CMK (cell line): ENCODE measurements at places on chromosomes 4 and X.

- no peak for DNase-seq
Measured at GRCh38 chrX:3711331-3711917, 2.0 kb downstream of the PRKX start.

GRCh38 chr4:6239486-6239885, 30.2 kb upstream of the WFS1 start:
- no peak for DNase-seq

- DNase-seq: no peak
Measured at GRCh38 chr4:77734928-77735327, 84.2 kb downstream of the CNOT6L start.

DNA sequence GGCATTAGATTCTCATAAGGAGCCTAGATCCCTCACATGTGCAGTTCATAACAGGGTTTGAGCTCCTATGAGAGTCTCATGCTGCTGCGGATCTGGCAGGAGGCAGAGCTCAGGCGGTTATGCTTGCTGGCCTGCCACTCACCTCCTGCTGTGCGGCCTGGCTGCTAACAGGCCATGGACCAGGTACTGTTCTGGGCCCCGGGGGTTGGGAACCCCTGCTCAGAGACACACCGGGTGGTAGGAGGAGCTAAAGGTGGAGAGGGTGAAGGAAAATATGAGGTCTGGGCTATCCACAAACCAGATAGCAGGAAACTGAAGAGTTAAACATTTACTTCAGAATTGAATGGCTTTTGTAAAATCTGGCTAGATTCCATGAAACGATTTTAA, 5.9 kb upstream of the F11 start:
- no peak for DNase-seq

- DNase-seq: peak; percentile 8
Measured at GRCh38 chr4:128177498-128177897, 110.1 kb downstream of the PGRMC2 start.

DNA sequence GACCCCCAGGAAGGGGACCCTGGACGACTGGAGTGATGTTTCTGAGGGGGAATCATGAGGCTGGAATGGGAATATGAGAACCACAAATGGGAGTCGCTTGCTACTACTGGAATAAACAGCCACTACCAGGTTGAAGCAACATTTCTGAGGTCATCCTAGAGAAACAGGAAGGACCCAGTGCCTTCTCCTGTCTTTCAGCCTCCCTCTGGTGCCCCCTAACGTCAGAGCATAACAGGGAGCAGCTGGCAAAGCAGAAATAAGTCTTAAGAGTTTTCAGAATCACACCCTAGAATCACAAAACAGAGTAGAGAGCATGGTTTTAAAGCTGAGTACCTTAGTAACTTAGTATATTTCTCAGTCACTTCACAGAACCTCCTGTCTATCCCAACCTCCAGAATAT, 347.8 kb upstream of the PITX2 start:
- DNase-seq: no peak

DNA sequence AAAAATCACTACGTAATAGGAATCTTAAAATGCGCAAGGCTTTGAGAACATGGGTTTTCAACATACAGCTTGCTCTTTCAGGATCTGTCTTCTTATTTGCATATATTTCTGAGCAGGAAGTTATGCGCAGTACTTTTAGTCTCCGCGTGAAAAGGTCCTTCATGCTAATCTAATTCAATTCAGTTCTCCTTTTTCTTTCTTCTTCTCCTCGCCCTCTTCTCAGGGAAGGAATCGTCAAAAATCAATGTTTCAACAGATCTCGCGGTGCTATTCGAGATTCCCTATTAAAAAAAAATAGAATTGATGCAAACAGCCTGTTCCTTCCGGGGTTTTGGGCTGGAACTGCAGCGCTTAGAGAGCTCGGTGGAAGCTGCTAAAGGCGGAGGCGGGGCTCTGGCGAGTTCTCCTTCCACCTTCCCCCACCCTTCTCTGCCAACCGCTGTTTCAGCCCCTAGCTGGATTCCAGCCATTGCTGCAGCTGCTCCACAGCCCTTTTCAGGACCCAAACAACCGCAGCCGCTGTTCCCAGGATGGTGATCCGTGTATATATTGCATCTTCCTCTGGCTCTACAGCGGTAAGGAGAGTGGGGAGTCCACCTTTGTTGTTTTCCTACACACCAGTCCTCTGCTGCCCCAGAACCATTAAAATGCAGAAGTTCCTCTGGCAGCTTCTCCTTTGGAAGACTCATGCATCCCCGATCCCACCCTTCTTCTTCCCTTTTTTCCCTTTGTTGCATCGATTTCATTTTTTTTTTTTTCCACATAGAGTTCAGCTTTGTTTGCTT, at the start of the genes HMGN5 and SH3BGRL:
Gene HMGN5 (minus strand): TSS at position 243 of the 785 bp plus-strand sequence. CDS start 80,364 bp downstream, outside the sequence.
Gene SH3BGRL (plus strand): TSS at position 432 of the 785 bp plus-strand sequence. CDS start 99 bp downstream, at position 531.
- DNase-seq: peak; percentile 70

DNA sequence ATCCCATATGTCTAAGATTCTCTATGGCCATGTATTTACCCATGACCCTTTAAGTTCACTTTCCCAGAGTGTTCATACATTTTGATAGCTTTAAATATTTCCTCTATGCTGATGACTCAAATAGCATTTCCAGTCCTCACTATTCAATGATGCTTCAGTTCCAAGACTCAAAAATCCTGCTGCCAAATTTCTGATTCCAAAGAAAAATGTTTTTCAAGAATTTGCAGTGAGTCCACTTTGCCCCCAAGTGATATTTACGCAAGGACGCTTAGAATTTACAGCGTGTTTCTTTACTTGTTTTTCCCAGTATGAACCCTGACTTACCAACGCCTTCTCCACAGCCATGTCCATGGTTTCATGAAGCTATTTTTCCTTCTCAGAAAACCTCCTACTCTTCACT, 127.9 kb upstream of the PCDH18 start:
- no peak for DNase-seq

- DNase-seq: no peak
Measured at GRCh38 chrX:133590703-133591505, 175.6 kb upstream of the GPC4 start.

GRCh38 chrX:18410038-18410437, 15.4 kb upstream of the CDKL5 start:
- DNase-seq: no peak

DNA sequence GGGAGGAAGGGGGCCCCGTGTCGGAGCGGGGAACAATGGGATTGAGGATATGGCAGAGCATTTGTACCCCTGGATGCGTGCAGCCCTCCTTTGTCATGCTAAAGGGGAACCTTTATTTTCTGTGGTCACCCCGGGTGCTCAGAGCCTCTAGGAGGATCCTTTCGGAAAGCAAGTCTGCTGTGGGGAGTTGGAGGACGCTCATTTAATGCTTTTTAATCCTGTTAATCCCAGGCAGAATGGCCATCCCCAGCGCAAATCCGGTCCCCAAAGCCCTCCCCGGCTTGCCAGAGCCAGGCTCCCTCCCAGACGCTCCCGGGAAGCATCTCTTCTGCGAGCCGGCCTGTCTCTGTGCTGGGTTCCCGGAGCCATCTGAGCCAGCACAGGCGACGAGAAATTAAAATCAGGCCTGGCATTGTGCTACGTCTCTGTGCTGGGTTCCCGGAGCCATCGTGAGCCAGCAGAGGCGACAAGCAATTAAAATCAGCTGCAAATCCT, 113.2 kb upstream of the PPP2R3B start:
- no peak for DNase-seq

GRCh38 chr4:338759-339097, 1.1 kb downstream of the ZNF141 start:
- no peak for DNase-seq

DNA sequence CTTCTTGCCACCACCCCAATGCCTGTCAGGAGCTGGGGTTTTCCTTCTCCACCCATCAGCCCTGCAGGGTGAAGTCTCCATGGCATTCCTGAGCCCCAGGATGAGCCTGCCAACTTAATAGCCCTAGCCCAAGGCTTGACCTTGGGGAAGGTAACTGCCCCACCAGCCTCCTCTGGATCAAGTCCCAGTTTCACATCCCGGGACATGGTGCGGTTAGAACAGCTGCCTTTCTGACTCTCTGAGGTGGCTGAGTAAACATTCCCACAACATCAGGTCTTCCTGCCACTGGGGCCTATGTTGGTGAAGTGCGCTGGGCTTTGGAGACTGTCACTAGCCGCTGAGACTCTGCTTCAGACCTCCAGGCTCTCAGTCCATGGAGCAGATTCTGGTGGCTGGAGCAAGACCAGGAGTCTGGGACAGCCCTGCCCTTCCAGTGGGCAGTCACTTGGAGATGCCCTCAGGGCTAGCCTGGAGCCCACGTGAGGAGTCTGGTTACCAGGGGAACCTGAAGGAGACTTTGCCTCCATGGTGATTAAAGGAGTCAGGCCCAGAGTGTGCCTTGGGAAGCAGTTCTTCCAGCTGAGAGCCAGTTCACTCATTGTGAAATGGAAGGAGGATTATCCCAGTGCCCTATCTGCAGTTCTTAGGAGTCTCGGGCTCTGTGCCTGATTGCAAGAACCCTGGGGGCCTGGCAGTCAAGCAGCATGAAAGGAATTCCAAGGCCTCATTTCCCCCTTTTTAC, 56.8 kb downstream of the SMIM20 start:
- no peak for DNase-seq

GRCh38 chrX:96403446-96403845, 281.2 kb upstream of the DIAPH2 start:
- DNase-seq: no peak

GRCh38 chr4:19191979-19192650, 1059.6 kb upstream of the SLIT2 start:
- DNase-seq: no peak

GRCh38 chr4:52892880-52893279, 30.8 kb downstream of the RASL11B start:
- no peak for DNase-seq

- DNase-seq: no peak
Measured at GRCh38 chr4:182250446-182250845, 7.2 kb downstream of the TENM3 start.

- no peak for DNase-seq
Measured at GRCh38 chr4:3192827-3193226, 56.1 kb upstream of the MSANTD1 start.

- no peak for DNase-seq
Measured at GRCh38 chr4:23931489-23931830, 41.6 kb upstream of the PPARGC1A start.

DNA sequence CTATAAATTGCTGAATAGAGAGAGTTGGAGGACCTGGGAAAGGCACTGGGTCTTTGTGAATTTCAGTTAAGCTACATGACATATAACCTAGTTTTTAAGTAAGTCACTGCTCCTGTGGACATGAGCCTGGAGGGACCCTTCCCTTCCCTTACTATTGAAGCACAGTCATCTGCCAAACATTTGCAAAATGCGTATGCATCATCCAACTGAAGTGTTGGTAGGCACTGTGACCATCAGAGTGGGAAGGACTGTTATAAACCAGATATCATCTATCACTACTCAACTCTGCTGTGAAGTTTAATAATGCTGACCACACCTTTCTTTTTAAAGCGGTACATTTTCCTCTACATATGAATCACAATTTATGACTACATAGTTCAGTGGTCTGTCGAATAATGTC, 5.2 kb downstream of the GABRA3 start:
- no peak for DNase-seq

GRCh38 chr4:27003642-27004113, 143.0 kb downstream of the STIM2 start:
- no peak for DNase-seq

GRCh38 chr4:105196523-105197145, 50.0 kb downstream of the TET2 start:
- peak; percentile 9 for DNase-seq

- DNase-seq: no peak
Measured at GRCh38 chr4:37567836-37568235, 118.3 kb downstream of the RELL1 start.

- DNase-seq: no peak
Measured at GRCh38 chr4:25624616-25625015, 31.0 kb upstream of the SLC34A2 start.

- no peak for DNase-seq
Measured at GRCh38 chr4:38333219-38333618, 330.8 kb upstream of the KLF3 start.

DNA sequence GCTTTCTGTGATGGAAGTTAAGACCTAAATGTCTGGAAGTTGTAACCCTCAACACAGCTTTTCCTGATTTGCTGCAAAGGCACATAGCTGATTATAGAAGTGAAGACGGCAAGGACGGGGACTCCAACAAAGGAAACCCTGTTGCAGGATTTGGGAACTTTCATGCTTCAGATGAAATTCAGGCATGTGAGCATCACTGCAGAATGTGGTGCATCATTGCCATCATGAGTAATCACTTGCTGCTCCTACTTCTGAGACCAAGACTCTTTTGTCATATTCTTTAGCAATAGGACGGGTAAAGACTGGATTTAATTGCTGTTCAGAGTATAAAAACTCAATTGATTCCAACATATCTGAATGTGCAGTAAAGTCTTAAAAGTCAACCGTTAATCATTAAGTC, 35.8 kb downstream of the YIPF6 start:
- DNase-seq: no peak

DNA sequence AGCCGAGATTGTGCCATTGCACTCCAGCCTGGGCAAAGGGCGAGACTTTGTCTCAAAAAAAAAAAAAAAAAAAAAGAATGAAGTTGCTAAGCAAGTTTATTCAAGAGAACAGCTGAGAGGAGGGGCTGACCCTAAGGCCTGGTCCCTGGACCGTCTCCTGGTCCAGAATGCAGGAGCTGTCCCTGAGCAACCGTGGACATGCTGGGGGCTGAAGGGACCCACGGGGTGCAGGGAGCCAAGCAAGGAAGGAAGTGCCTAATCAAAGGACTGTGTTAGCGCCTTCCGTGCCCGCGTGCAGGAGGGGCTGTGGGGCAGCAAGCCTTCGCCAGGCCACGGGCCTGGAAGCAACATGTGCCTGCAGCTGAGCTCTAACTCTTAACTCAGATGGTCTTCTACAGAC, 39.1 kb upstream of the CDKN2AIP start:
- DNase-seq: no peak

GRCh38 chr4:183304067-183304466, 16.0 kb downstream of the CLDN22 start:
- DNase-seq: no peak

DNA sequence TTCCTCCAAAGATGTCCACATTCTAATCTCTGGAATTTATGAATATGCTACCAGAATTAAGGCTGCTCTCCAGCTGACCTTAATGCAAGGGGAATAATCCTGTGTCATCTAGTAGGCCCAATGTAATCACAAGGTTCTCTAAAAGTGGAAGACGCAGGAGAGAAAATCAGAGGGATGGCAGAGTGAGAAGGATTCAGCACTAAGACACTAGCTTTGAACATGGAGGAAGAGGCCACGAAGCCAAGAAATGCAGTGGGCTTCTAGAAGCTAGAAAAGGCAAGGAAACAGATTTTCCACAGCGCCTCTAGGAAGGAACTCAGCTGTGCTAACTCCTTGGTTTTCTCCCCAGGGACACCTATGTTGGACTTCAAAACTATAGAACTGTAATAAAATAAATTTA, 240.7 kb upstream of the TRAM1L1 start:
- DNase-seq: no peak
